ENCODE measurements at places on chromosomes 2 and 18. TPM values are rescaled to one million over a fixed set of nuclear protein-coding genes. Genes with fewer than 3 reads are reported as not detected.

- DNase-seq, result no peak
Measured at GRCh38 chr2:118971245-118972122, 29.5 kb downstream of the MARCO start.

- DNase-seq, result no peak
Measured at GRCh38 chr2:147030966-147031720, 813.7 kb upstream of the ACVR2A start.

DNA sequence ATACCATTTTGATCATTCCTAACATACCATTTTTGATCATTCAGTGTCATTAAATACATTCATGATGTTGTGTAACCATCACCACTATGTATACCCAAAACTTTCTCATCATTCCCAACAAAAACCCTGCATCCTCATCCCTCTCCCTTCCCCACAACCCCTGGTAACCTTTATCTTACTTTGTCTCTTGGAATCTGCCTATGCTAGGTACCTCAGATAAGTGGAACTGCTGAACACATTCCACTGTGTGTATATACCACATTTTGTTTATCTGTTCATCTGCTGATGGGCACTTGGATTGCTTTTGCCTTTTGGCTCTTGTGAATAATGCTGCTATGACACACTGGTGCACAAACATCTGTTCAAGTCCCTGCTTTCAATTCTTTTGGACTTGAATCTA, 83.8 kb upstream of the TFCP2L1 start:
- DNase-seq, result no peak

GRCh38 chr2:150162241-150162942, 325.1 kb downstream of the RND3 start:
- no peak for DNase-seq

GAREM2 gene
- 7.3 TPM for polyA plus RNA-seq

ASB18 gene
- 0.05 TPM for polyA plus RNA-seq

DSG1 gene
- polyA plus RNA-seq, result not detected

- no peak for DNase-seq
Measured at GRCh38 chr2:231183851-231184250, 14.6 kb upstream of the ARMC9 start.

- no peak for DNase-seq
Measured at GRCh38 chr2:194004590-194005206, 1652.3 kb upstream of the SLC39A10 start.

NPPC gene
- polyA plus RNA-seq, result not detected
